ENCODE measurements at places on chromosomes 6 and 20.

- DNase-seq = no peak
These were observed 127.4 kb downstream of the DST start for GRCh38 chr6:56515081-56515905.

DNA sequence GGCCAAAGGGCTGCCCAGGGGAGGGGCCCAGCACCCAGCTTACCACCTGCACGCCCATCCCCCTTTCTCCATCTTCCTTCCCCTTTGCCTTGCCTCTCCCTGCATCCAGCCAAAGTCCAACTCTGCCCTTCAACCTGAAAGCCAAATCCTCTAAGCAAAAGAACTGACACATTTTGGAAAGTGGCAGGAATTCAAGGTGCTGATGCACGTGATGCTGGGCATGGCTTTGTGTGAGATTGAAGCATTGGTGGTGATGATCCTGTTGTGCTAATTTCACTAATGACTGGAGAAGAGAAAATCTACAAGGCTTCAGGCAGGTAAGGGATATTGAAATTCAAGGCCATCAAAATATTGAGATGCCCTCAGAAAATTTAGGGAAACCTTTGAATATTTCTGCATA, 23.3 kb downstream of the SYNDIG1 start:
- DNase-seq = no peak

GRCh38 chr20:18987781-18988360, 174.3 kb downstream of the SCP2D1 start:
- DNase-seq = no peak

- no peak for DNase-seq
These were observed 13.1 kb upstream of the CDK19 start for GRCh38 chr6:110828396-110828795.

GRCh38 chr6:52647199-52647598, 23.7 kb upstream of the TMEM14A start:
- DNase-seq = no peak

All from MM.1S (cell line).